ENCODE measurements at places on chromosomes 7 and 10.

DNA sequence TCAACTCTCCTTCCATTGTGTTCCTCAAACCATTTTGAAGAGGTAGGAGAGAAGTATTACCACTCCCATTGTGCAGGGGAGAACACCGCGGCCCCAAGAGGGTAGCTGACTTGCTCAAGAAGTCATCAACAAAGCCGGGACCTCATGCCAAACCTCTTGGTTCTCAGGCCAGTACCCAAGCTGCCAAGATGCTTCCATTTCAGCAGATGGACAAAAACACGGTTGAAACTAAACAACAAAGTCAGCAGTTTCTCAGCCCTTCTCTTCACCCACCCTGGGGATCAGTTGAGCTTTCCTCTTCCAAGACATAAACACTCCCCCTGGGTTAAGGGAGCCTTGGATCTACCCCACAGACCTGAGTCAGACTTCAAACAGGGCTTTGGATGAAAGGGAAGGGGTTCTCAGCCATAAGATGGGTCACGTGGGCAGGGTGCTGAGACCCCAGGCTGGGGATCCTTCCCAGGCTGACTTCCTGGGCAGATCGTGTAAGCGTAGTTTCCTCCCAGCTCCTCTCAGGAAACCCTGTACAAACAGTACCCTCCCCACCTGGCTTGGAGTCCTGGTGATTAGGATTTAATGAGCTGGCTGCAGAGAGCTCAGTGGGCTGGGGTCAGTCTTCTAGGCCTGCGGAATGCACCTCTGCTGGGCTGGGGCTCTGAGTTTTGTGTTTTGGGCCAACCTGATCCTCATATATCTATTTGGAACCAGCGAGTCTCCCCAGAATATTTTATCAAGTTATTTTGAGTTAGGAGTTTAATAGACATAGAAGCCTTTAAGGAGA, 27.3 kb downstream of the EMX2 start:
- no peaks in the 10 kb centered on the region for H3K27me3 ChIP-seq
- no peak overlapping the region for H3K4me3 ChIP-seq
- no peak for DNase-seq
- no peak overlapping the region for H3K27ac ChIP-seq
- H3K4me1 ChIP-seq = no peaks in the 10 kb centered on the region
- no peaks in the 10 kb centered on the region for H3K36me3 ChIP-seq

DNA sequence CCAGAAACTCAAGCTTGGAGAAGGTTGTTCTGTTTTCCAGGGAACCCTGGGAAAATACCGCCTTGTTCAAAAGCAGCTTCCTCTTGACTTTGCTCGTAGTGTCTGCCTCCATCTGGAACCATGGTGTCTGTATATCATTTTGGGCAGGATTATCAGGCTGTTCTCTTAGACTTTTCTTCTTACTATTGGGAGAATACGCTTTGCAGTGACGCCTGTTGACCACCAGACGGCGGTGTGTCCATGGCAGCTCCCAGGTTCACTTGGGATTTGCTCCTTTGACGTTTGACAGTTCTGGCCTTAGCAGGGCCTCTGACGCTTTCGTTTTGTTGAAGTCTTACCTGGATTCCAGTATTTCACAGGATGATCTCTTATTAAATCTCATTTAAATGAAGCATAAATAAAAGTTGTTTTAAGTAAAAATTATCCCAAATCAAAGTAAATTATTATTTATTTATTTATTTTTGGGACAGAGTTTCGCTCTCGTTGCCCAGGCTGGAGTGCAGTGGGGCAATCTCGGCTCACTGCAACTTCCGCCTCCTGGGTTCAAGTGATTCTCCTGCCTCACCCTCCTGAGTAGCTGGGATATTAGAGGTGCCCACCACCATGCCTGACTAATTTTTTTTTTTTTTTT, 41.8 kb upstream of the GJD4 start:
- H3K4me3 ChIP-seq = peak overlapping the region; percentile 12
- H3K27ac ChIP-seq = no peak overlapping the region
- no peaks in the 10 kb centered on the region for H3K36me3 ChIP-seq
- DNase-seq = no peak

GRCh38 chr10:79310911-79311573, 36.2 kb upstream of the PPIF start:
- DNase-seq = no peak
- no peaks in the 10 kb centered on the region for H3K4me1 ChIP-seq
- H3K27ac ChIP-seq = no peak overlapping the region

DNA sequence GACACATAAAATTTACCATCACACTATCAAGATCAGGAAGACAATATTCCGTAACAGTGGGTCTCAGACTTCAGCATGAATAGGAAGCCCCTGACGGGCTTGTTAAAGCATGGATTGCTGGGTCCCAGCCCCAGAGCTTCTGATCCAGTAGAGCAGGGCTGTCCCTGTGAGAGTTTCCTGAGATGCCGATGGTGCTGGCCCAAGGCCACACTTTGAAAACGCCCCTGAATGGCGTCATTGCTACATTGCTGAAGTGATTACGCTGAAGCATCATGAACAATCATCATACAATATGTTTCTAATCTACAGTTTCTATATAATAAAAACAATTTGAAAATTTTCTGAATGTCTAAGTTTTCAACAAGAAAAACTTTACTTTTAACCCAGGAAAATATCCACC, 38.0 kb upstream of the TMEM72 start:
- no peaks in the 10 kb centered on the region for H3K27me3 ChIP-seq
- peak overlapping the region; percentile 57 for H3K27ac ChIP-seq
- no peak for DNase-seq

DNA sequence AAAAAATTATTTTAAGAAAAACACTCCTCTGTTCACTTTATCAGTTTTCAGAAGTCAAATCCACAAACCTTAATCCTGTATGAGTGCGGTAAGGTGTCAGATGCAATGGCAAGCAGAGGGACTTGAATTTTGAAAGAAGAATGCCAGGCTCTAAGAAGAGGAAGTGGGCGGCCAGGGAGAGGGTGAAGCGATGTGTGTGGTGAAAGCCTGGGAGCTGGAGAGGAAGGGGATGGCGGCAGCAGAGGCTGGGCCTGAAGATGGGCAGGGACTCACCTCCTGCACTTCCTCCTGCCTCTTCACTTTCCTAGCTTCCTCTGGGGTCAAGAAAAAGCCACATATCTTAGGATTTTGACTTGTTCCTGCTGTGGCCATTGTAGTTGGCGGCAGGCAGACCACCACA, 609.6 kb downstream of the PARD3 start:
- no peaks in the 10 kb centered on the region for H3K4me1 ChIP-seq
- H3K27me3 ChIP-seq = no peaks in the 10 kb centered on the region
- DNase-seq = no peak
- no peak overlapping the region for H3K4me3 ChIP-seq

DNA sequence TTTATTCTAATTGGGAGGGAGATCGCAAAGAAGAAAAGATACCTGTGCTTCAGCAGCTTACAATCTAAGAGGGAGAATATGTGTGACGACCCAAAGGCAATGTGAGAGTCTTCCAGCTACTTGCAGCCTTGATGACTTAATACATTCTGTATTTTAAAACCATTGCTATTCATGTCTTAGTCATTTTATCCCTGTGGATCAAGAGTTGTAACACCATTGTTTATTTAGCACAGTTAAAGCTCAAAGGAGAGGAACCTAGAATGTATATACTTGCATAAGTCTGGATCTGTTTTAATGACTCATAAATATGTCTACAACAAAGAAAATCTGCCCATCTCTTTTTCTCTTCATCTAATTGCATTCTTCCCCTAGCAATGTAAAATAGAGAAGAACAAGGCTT, 117.9 kb upstream of the DLX6 start:
- no peak for DNase-seq
- no peak overlapping the region for H3K4me3 ChIP-seq
- no peak overlapping the region for H3K27ac ChIP-seq

GRCh38 chr10:76675951-76676587, 961.5 kb downstream of the KCNMA1 start:
- H3K27me3 ChIP-seq = no peaks in the 10 kb centered on the region
- peaks cover 78% of the 10 kb centered on the region for H3K4me1 ChIP-seq
- peak overlapping the region; percentile 9 for H3K4me3 ChIP-seq
- H3K36me3 ChIP-seq = no peaks in the 10 kb centered on the region

- H3K36me3 ChIP-seq = peaks cover 5% of the 10 kb centered on the region
- H3K27me3 ChIP-seq = no peaks in the 10 kb centered on the region
- H3K4me3 ChIP-seq = no peak overlapping the region
- no peak for DNase-seq
- H3K27ac ChIP-seq = no peak overlapping the region
- H3K4me1 ChIP-seq = peaks cover 17% of the 10 kb centered on the region
Measured at GRCh38 chr7:127988751-127989150, 42.5 kb downstream of the LRRC4 start.

DNA sequence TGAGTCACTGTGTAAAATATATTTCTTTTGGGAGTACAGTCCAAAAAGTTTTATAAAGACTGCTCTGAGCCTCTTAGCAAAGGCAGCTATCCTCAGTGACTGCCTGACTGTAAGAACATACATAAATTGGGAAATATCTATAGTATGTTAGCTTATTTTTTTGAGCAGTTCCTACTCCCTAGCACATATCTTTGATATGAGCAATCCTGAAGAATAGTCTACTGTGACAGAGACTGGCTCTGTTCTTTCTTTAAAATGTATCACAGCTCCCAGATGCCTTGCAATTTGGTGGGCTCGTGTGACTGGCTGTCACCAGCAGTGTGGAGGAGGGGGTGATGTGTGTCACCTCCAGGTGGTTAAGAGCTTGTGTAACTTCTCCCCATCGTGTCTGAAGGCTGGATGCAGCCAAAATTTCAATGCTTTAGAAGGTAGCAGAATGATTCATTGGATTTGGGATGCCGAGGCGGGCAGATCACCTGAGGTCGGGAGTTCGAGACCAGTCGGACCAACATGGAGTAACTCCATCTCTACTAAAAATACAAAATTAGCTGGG, 47.9 kb downstream of the MTERF1 start:
- no peak overlapping the region for H3K4me3 ChIP-seq
- no peaks in the 10 kb centered on the region for H3K27me3 ChIP-seq
- H3K4me1 ChIP-seq = no peaks in the 10 kb centered on the region
- no peaks in the 10 kb centered on the region for H3K36me3 ChIP-seq
- DNase-seq = no peak

DNA sequence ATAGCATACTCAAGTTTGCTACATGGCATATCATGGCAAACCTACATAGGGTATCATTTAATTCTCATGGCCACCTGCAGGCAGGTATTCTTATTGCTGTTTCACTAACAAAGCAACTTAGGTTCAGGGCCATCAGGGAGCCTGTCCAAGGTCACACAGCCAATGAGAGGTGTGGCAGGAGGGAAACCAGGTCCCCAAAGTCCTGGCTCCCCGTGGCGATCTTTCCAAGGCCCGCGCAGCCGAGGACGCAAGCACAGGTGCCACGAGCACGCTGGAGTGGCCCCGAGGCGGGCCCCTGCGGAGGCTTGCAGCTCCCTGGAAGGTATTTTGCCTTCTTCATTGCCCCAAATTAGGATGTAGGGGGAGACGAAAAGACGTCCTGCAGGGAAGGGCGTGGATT, 20.8 kb downstream of the PRKAG2 start:
- peaks cover 12% of the 10 kb centered on the region for H3K4me1 ChIP-seq
- H3K4me3 ChIP-seq = no peak overlapping the region
- no peaks in the 10 kb centered on the region for H3K27me3 ChIP-seq
- DNase-seq = no peak

GRCh38 chr7:52569151-52569550, 466.3 kb upstream of the POM121L12 start:
- no peaks in the 10 kb centered on the region for H3K36me3 ChIP-seq
- H3K27ac ChIP-seq = no peak overlapping the region
- no peaks in the 10 kb centered on the region for H3K27me3 ChIP-seq
- DNase-seq = no peak
- no peaks in the 10 kb centered on the region for H3K4me1 ChIP-seq

DNA sequence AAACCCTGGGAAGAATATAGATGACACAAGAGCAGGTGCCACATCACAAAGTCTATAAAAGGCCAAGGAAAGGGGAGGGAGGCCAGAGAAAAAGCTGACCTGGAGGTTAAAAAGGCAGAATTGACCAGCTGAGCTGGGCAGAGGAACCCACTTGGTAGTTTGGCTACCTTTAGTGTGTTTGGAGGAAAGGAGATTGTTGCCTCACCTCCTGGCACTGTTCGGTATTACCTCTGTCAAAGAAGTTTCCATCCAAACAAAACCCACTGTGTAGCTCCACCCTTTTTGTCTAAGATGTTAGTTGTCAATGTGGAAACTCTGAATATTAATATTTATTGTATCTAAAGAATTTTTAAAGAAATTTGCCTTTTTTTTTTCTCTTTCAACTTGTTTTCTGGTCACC, 23.4 kb downstream of the ENTPD7 start:
- no peak overlapping the region for H3K4me3 ChIP-seq
- no peaks in the 10 kb centered on the region for H3K4me1 ChIP-seq
- H3K36me3 ChIP-seq = peaks cover 14% of the 10 kb centered on the region
- no peak overlapping the region for H3K27ac ChIP-seq

DNA sequence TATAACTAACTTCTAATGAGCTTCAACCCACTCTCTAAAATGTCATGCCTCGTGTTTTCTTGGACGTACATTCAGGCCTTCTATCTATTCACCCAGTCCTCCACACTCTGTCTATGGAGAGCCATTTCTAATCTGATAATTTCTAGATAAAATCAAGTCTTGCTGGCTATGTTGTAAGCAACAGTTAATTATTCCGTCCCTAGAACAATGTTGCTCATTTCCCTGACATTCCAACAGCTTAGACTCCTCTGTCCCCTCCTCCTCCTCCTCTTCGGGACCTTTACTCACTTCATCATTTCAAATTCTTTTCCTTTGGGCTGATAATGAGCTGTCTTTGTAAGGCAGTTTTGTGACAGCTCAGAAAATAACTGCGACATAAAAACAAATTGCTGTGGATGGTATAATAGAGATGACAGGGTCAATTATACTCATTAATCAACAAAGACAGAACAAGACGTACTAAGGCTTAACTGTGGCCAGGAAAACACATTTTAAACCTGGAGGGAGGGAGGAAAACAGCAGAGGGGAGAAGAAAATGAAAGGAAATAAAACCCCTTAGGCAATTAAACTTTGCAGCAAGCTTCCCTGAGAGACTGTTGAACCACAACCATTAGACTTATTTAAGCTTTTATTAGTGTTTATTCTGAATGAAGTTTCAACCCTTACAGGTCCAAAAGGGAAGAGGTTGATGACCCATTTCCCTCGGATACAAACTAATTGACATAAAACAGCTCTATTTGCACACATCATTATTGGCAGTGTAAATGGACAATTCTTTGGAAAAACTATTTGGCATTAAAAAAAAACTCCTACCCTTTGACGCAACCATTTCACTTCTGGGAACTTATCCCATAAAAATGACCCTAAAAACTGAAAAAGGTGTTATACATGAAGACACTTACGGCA, 179.1 kb downstream of the SFMBT2 start:
- H3K4me1 ChIP-seq = no peaks in the 10 kb centered on the region
- H3K27ac ChIP-seq = no peak overlapping the region
- H3K4me3 ChIP-seq = no peak overlapping the region
- no peak for DNase-seq
- H3K36me3 ChIP-seq = no peaks in the 10 kb centered on the region

- H3K4me3 ChIP-seq = peak overlapping the region; percentile 23
- peaks cover 19% of the 10 kb centered on the region for H3K36me3 ChIP-seq
- peaks cover 58% of the 10 kb centered on the region for H3K4me1 ChIP-seq
- H3K27ac ChIP-seq = peak overlapping the region; percentile 89
- no peak for DNase-seq
Measured at GRCh38 chr10:95451568-95452524, 109.3 kb downstream of the SORBS1 start.

Measured in thoracic aorta (tissue), 2 donors.